ENCODE measurements at places on chromosomes 11 and 22. TPM values are rescaled to one million over a fixed set of nuclear protein-coding genes. Genes with fewer than 3 reads are reported as not detected.

The GPR83 gene
- total RNA-seq, result not detected

The TPBGL gene
- total RNA-seq, result not detected

The PRCP gene
- 12.9 TPM for total RNA-seq

The PRR5L gene
- not detected for total RNA-seq

GRCh38 chr11:131512228-131512627 is 141.8 kb downstream of the NTM start:
- DNase-seq, result no peak

- no peak for DNase-seq
Observed at GRCh38 chr11:34564807-34565241, 51.2 kb upstream of the ELF5 start.

- DNase-seq, result no peak
Observed at GRCh38 chr22:44625421-44625760, 76.6 kb upstream of the PRR5 start.

DNA sequence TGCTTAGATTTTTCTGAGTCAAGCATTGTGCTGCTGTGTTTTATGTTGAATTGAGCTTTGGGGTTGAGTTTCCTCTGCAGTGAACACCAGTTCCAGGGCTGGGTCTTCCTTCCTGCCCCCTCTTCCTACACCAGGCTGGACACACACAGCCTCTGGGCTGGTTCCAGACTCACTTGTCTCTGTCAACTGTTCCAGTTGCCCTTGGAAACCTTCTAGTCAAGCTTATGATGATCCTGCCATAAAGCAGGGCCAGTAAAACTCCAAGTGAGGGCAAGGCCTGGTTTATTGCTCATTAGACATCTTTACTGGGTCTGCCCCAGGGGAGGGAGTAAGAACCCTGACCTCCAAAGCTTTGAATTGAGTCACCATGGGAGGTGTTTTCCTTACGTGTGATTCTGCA is 61.1 kb downstream of the KIAA1671 start:
- DNase-seq, result no peak

GRCh38 chr11:130064596-130064995 is 5.1 kb upstream of the APLP2 start:
- no peak for DNase-seq

- no peak for DNase-seq
Observed at GRCh38 chr22:47854680-47855079, 1092.2 kb downstream of the TBC1D22A start.

- no peak for DNase-seq
Observed at GRCh38 chr22:24376586-24376985, 50.8 kb upstream of the ADORA2A start.

- no peak for DNase-seq
Observed at GRCh38 chr11:19800162-19800561, 87.5 kb downstream of the NAV2 start.

DNA sequence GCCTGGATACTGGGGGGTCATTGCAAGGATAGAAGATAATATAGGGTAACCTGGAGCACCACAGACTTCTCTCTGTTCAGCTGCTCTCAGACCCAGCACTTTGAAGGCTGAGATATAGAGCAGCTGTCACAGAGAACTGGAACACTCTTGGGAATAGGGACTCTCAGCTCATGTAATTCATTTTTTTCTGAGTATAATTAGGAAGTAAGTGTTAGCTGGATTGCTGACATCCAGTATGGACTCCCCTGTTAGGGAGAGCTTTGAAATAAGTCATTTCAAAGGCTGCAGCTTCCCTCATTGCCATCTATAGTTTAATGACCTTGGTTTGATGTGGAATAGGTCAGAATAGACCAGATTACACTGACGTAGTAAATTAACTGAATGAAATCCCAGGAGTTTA is 120.8 kb upstream of the POU2AF2 start:
- DNase-seq, result no peak

GRCh38 chr11:67010296-67010905 is 12.5 kb upstream of the SYT12 start:
- DNase-seq, result no peak

DNA sequence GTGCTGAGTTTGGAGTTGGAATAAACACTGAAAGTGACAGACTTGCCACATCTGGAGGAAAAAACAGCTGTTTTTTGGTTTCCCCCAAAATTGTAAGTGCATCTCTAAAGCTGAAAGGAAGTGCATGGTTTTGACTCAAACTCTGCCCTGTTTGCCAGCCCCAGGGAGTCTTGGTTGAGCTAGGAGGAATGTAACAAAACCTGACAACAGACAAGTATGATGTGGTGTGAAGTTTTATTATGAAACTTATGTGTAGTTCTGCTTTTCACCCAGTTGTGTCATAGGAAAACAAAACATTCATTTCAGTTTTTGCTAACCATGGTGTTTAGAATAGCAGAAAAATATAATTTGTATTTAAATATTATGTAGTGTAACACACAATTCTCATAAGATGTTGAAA is 31.7 kb upstream of the PDE3B start:
- no peak for DNase-seq

DNA sequence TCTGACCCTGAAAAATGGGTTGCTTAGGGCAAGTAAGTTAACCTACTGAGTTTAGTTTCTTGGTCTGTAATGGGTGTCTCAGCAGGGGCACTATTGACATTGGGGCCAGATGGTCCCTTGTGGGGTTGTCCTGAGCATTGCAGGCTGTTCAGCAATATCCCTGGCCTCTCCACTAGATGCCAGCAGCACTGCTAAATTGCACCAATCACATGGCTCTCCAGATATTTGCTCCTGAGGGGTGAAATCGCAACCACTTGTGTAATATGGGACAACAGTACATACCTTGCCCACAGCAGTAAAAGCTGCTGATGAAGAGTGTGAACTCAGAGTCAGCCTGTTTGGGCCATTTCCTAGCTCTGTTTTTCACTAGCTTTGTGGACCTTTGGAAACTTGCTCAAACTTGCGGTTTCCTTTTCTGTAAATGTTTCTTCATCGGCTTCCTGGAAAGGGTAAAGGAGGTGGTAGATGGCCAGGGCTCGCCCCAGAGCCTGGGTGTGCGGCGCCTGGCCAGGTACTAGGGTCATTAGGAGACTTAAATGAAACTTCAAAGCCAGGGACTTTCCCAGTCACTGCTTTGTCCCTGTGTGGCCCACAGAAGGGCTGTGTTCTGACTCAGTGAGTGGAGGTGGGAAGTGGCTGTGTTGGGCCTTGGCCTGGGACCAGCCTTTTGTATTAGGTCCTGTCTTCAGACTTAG is 13.0 kb downstream of the NCF4 start:
- peak; percentile 76 for DNase-seq

GRCh38 chr11:100866453-100866852 is 179.4 kb downstream of the ARHGAP42 start:
- DNase-seq, result no peak

- peak; percentile 38 for DNase-seq
Observed at GRCh38 chr22:32603651-32604540, 129.3 kb downstream of the FBXO7 start.

GRCh38 chr22:46593211-46593681 is 26.9 kb upstream of the GRAMD4 start:
- no peak for DNase-seq

DNA sequence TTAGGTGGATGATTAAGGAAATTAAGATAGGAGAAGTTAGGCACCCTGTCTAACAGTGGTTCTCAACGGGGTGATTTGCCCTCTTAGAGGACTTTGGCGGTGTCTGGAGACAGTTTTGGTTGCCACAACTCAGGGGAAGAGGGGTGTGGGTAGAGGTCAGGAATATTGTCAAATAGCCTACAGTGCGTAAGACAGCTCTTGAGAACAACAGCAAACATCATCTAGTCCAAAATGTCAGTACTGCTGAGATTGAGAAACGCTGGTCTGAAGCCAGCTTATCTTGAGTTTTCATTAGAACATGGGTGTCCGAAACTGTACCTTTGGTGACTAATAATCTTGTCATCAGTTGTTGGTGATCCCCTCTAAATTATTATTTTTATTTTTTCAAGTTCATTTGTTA is 38.4 kb downstream of the CECR2 start:
- DNase-seq, result no peak

DNA sequence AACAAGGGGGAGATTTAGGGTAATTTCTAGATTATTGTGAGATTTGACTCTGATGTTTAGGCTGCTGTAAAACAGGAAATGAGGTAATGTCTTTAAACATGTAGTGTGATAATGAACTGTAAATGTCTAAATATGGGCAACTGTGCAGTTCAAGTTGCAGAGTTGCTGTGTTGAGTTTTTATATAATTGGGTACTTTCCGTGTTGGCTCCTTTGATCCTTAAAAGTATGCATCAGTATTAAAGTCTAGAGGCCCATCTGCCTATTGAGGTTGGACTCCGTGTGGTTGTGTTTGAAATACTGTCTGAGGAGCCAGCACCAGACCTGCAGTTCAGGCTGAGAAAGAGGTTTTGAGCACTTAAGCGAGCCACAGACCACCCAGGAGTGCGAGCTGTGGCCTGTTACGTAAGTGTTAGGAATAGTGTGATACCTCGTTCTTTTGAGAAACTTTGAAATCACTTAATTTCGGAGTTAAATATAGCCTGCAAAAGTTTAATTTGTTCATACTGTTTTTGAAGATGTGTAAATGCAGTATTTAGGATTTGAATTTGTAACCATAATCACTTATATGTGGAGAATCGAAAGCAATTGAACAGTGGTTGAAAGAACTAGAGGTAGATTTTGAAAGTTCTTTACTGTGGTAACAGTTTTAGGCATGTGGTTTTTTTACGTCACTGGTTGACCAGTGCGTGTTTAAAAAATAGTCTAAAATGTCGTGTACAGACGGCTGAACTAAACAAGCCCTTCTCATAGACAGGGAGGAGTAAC is 9.0 kb downstream of the FAM118A start:
- peak; percentile 58 for DNase-seq

GRCh38 chr11:128757886-128758612 is 64.2 kb downstream of the FLI1 start:
- DNase-seq, result no peak
